ENCODE measurements at places on chromosomes 3 and 15. TPM values are rescaled to one million over a fixed set of nuclear protein-coding genes. Genes with fewer than 3 reads are reported as not detected.

DNA sequence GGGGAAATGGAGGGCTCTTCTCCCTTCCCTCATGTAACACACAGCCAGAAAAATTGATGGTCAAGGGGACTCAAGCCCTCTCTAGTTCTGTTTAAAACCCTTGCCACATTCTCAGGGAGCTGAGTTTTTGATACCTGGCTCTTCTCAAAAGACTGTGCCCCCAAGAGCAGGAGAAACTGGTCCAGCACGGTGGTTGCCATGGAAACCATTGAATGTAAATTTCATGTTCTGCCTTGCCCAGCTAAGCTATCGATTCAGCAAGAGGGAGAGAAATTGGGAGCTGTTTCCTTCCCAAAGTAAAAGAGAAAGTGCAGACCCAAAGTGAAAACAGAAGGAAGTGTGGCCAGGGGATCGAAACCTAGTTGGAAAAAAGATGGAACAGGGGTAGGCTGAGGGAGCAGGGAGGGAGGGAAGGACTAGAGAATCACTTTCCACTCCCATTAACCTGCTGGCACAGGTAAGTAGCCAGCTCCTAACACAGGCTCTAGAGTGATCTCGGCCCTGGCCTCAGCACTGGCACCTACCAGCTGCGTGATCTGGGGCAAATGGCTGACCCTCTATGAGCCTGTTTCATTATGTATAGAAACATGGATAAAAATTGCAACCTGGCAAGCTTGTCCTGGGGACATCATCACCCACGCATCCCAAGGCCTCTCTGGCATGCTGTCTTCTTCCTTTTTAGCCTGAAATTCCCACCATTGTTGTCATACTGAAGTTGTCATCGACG, 140.9 kb downstream of the TPRA1 start:
- DNase-seq = no peak

- DNase-seq = no peak
Measured at GRCh38 chr3:119647171-119647570, 13.2 kb downstream of the POPDC2 start.

DNA sequence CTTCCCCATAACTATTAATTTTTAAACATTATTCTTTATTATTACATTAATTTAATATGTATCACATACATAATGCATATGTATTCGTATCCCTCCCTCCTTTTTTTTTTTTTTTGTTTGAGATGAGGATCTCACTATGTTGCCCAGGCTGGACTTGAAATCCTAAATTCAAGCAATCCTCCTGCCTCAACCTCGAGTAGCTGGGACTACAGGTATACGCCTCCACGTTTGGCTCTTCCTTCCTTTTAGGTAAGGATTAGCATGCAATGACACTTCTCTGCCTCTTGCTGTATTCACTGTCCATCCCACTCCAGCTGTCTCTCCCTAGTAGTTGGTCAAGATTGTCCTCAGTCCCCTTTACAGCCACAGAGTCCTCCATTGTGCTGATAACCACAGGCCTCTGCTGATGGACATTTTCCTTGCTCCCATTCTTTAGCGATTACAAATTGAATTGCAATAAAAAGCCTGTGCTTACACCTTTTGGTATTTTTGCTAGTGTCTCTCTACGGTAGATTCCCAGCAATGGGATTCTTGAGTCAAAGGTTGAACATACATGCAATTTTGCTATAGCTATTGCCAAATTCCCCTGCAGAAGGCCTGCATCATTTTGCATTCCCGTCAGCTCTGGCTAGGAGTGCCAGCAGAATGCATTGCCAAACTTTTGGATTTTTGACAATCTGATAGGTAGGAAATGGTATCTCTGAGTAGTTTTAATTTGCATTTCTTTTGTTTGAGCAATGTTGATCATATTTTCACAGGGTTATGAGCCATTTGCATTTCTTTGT, 156.6 kb downstream of the SMAD6 start:
- no peak for DNase-seq

The FBXW12 gene
- not detected for total RNA-seq

Data from MG63 (cell line).